ENCODE measurements at places on chromosomes 11 and 22.

- DNase-seq: no peak
These were observed 388.6 kb downstream of the MN1 start for GRCh38 chr22:27412866-27413445.

DNA sequence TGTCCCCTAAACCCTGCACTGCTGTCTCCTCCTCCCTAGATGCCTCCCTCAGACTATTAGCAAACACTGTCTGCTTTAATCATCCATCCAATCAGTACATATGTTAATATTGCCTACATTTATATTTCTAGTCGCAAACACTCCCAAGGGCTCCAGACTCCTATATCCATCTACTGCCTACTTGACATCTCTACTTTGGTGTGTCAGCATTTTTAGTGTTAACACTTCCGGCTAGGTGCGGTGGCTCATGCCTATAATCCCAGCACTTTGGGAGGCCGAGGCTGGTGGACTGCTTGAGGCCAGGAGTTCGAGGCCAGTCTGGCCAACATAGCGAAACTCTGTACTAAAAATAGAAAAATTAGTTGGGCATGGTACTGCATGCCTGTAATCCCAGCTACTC, 5.5 kb upstream of the THOC5 start:
- DNase-seq: no peak

- DNase-seq: no peak
These were observed 19.3 kb downstream of the UPB1 start for GRCh38 chr22:24514241-24515026.

DNA sequence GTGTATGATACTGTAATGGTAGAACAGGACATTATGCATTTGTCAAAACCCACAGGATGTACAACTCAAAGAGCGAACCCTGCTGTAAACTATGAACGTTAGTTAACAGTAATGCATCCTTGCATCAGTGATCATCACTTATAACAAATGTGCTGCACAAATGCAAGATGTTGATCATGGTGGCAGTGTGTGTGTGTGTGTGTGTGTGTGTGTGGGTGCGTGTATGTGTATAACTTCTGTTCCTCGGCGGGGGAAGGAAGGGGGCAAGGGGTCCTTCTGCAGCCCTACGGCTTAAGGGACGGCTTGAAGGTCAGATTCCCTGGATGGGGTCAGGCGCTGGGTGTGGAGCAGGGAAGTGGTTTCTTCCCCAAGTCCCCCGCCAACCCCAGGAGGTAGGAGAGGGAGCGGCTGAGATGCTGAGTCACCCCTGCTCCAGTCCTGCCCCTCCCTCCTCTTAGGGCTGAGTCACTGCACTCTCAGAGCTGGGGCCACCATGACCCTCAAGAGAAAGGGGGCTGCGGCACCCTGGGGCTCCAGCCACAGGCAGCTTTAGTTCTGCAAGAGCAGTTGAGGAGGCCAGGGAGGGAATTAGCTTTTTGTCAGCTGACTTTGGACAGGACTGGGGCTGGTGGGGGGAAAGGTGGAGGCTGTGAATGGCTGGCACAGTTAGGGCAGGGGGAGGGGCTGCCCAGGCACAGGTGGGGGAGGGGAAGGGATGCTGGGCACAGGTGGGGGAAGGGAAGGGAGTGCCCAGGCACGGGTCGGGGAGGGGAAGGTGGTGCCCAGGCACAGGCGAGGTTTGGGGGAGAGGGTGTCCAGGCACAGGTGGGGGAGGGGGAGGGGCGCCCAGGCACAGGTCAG, 8.8 kb upstream of the CTSD start:
- DNase-seq: peak; percentile 43

- no peak for DNase-seq
These were observed 29.8 kb downstream of the LIF start for GRCh38 chr22:30216710-30217109.

DNA sequence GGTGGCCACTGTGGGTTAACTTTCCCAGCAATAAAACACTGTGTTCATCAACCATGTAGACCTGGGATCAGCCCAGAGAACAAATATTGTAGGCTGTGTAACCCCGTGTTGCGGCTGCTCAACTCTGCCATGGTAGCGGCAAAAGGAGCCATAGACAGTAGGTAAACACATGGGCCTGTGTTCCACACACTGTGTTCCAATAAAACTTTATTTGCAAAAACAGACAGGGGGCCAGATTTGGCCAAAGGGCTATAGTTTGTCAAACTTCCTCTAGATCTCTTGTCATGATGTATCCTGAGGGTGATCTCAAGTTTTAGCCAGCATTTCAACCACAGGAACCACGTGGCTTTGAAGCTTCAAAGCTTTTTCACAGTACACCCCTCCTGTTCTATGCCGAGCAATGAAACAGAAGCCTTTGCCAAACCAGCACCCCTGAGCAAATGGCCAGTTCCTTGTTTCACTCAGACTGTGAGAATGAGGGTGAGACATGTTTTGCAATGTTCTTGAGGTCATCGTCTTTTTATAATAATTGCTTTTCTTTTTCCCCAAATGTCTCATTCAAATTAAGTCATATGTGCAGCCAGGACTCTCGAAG, 49.9 kb upstream of the FADD start:
- no peak for DNase-seq

GRCh38 chr11:1868636-1869291, 15.9 kb downstream of the LSP1 start:
- DNase-seq: no peak

DNA sequence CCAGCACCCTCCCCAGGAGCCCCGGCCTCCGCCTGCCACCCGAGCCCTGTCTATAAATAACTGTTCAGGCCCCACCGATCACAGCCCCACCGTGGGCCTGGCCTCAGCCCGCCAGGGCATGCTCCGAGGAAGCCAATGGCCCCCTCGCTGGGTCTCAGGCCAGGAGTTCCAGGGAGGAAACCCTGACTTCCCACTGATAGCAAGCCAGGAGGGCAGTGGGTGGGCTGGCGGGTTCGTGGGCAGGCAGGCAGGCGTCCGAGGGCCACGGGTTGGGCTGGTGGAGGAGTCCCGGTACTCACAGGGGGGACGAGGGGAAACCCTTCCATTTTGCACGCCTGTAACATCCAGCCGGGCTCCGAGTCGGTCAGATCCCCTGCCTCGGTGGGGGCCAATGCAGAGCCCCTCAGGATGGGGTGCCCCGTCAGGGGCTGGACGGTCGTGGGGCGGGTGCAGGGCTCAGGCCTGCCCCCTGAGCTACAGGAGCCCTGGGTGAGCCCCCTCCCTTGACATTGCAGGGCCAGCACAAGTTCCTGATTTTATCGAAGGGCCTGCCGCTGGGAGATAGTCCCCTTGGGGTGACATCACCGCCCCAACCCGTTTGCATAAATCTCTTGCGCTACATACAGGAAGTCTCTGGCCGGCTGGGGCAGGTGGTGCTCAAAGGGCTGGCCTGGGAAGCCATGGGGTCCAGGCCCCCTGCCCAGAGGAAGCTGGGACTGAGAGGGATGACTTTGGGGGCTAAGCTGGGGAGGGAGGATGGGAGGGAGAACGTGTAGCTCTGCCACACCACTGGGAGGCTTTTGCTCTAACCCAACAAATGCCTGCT, at the start of gene SPI1:
SPI1 (minus strand) TSS at position 538 of the 826 bp plus-strand sequence; CDS start at position 344, 194 bp downstream.
- no peak for DNase-seq

GRCh38 chr22:36929621-36930020, 16.2 kb downstream of the CSF2RB start:
- DNase-seq: no peak

GRCh38 chr11:89381094-89381493, 110.1 kb downstream of the NOX4 start:
- DNase-seq: no peak

DNA sequence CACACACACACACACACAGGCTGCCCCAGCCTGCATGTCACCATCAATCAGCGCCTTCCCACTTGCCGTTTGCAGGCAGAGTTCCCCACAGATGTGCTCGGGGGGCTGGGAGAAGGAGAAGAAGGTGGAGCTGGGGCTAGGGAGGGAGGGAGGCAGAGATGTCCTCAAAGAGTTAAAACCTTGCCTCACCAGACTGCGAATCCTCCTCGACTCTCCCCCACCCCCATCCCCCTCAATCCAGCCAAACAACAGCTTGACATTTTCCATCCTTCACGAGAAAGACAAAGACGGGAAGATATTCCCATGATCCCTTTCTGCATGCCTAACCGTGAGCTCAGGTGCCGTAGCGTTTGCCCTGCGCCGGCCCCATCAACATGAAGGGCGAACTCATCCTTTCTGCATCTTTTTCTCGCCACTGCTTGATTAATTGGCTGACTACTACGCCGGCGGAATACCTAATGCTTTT, 365.5 kb downstream of the MIAT start:
- no peak for DNase-seq

- DNase-seq: no peak
These were observed 1.1 kb upstream of the APOA1 start for GRCh38 chr11:116838321-116839084.

Data from HEK293T (cell line).